ENCODE measurements at places on chromosomes 7 and 10. TPM values are rescaled to one million over a fixed set of nuclear protein-coding genes. Genes with fewer than 3 reads are reported as not detected.

GRCh38 chr10:100670828-100671479 lies 74.4 kb upstream of the PAX2 start:
- H3K4me3 ChIP-seq: no peak overlapping the region
- no peaks in the 10 kb centered on the region for H3K36me3 ChIP-seq
- no peak for DNase-seq
- H3K4me1 ChIP-seq: no peaks in the 10 kb centered on the region

- no peaks in the 10 kb centered on the region for H3K36me3 ChIP-seq
- no peak for DNase-seq
- H3K27ac ChIP-seq: peak overlapping the region; percentile 37
- no peaks in the 10 kb centered on the region for H3K27me3 ChIP-seq
- H3K4me1 ChIP-seq: peaks cover 21% of the 10 kb centered on the region
- H3K4me3 ChIP-seq: no peak overlapping the region
Measured at GRCh38 chr10:1034758-1035157, 9.1 kb upstream of the IDI2 start.

Gene SUV39H2
- 13.0 TPM for total RNA-seq

Gene EBLN1
- total RNA-seq: not detected

Gene ACTL6B
- not detected for total RNA-seq

- peaks cover 40% of the 10 kb centered on the region for H3K4me1 ChIP-seq
- H3K4me3 ChIP-seq: no peak overlapping the region
- H3K36me3 ChIP-seq: no peaks in the 10 kb centered on the region
- H3K27ac ChIP-seq: no peak overlapping the region
- H3K27me3 ChIP-seq: no peaks in the 10 kb centered on the region
Measured at GRCh38 chr10:59854571-59854970, 51.8 kb downstream of the CCDC6 start.

DNA sequence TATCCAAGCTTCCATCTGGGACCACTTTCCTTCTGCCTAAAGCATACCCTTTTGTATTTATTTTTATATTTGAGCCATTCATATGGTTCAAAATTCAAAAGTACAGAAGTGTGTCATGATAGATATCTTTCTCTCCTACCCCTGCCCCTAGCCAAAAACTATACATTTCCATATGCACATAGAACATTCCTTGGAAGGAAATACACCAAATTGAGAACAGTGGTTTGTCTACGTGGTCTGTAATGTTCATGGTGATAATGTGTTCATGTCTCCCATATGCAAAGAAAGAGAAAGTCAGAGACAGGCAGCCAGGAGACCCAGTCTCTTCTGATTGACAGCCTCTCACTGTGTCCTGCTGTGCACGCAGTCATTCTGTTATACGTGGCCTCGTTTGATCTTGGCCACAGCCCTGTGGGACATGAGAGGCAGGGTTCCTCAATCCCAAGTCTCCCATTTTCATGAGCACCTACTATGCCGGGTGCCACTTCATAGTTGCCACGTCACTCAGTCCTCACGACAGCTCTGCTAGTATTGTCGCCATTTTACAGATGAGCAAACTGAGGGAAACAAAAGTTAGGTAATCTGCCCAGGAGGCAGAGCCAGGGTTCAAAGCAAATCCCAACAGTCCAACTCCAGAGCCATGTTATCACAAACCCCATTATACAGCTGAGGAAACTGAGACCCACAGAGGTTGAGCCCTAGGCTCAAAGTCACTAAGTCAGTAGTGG lies 8.0 kb upstream of the CDH23 start:
- H3K36me3 ChIP-seq: no peaks in the 10 kb centered on the region
- no peak overlapping the region for H3K4me3 ChIP-seq
- DNase-seq: no peak

DNA sequence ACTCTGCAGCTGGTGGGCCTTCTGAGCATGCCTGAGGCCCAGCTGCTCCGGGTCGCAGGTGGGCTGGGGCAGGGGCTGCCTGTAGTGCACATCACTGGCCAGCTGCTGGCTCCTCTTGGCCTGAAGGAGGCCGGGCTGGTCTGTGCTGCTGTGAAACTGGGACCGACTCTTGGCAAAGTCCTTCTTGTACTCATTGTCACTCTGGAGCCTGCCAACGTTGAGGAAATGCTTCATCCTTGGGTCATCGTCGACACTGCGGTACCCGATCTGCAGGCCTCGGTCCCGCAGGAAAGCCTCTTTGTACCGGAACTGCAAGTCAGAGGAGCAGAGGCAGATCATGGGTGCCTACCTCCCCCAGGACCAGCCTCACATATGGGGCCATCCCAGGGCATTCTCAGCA lies 37.7 kb downstream of the HABP2 start:
- H3K36me3 ChIP-seq: no peaks in the 10 kb centered on the region
- H3K4me1 ChIP-seq: no peaks in the 10 kb centered on the region
- H3K4me3 ChIP-seq: no peak overlapping the region

Gene HGF
- 0.74 TPM for total RNA-seq

Gene CALML3
- total RNA-seq: not detected

GRCh38 chr7:35019179-35019729 lies 18.0 kb downstream of the DPY19L1 start:
- no peaks in the 10 kb centered on the region for H3K36me3 ChIP-seq
- DNase-seq: no peak

Gene IFIT1B
- not detected for total RNA-seq

GRCh38 chr10:12186323-12186722 lies 9.4 kb downstream of the NUDT5 start:
- no peaks in the 10 kb centered on the region for H3K27me3 ChIP-seq
- H3K4me1 ChIP-seq: peaks cover 7% of the 10 kb centered on the region
- H3K4me3 ChIP-seq: no peak overlapping the region
- H3K27ac ChIP-seq: no peak overlapping the region
- DNase-seq: no peak

DNA sequence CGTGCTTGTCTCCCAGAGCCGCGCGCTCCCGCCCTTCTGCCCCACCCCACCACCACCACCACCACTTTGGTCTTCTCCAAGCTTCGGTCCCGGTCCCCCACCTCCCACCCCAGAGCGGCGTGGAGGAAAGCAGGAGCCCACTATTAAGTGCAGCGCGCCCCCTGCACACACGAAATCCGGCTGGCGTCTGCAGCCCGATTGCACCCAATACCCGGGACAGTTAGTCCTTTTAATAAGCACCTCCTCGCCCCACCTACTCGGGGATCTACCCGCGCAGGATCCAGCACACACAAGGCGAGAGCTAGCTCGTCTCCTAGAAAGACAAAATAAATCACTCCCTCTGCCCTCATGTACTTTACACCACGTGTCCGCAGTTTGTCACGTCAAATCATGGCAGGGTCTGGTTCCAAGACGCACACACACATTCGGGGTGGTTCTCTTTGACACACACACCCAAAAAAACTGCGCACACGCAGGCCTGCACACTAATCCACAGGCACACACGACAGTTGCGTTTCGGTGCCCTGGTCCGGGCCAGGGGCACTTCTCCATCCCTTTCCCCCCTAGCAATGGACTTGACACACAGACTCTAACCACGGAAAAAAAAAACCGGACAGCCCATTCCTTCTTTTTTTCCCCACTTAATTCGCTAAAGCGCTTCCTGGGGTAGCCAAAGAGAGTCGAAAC lies 1.6 kb downstream of the SFMBT2 start:
- H3K4me3 ChIP-seq: peak overlapping the region; percentile 73
- H3K36me3 ChIP-seq: no peaks in the 10 kb centered on the region
- H3K27ac ChIP-seq: no peak overlapping the region
- H3K4me1 ChIP-seq: peaks cover 18% of the 10 kb centered on the region
- peaks cover 37% of the 10 kb centered on the region for H3K27me3 ChIP-seq

Gene GCK
- not detected for total RNA-seq

- H3K27me3 ChIP-seq: peaks cover 2% of the 10 kb centered on the region
- H3K27ac ChIP-seq: no peak overlapping the region
- DNase-seq: no peak
- no peaks in the 10 kb centered on the region for H3K36me3 ChIP-seq
- no peak overlapping the region for H3K4me3 ChIP-seq
Measured at GRCh38 chr7:881441-882234, 5.3 kb downstream of the GET4 start.

DNA sequence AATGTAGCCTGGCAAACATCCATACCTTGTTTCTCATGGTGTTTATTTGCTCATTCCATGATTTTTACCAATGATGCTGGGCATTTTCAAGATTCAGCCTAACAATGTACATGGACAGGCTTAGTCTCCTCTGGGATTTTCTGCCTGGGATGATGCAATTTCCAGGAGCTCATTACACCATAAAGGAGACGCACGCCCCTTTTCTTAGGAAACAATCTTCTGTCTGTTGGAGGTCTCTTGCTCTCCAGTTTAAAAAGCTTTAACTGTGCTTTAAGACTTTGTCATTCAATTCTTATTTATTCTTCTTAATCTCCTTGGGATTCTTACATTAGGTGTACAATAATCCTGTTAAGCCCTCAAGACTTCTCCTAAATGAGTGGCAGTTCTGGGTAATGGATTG lies 150.3 kb upstream of the NRP1 start:
- H3K27ac ChIP-seq: no peak overlapping the region
- H3K4me3 ChIP-seq: no peak overlapping the region
- H3K36me3 ChIP-seq: no peaks in the 10 kb centered on the region
- DNase-seq: no peak
- peaks cover 2% of the 10 kb centered on the region for H3K27me3 ChIP-seq
- H3K4me1 ChIP-seq: peaks cover 19% of the 10 kb centered on the region

DNA sequence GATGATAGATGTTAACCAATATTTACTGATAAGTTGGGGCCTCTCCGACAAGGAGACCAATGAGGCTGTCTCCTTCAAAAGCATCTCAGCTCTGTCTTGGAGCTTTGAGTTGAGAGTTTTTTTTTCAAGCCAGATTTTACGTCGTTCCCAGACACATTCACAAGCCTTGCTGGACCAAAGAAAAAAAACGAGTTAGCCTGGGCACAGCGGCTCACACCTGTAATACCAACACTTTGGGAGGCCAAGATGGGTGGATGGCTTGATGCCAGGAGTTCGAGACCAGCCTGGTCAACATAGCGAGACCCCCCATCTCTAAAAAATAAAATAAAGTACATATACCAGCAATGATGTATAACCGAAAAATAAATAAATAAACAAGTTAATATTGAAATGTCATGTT lies 19.0 kb upstream of the AZGP1 start:
- H3K27ac ChIP-seq: no peak overlapping the region
- no peak overlapping the region for H3K4me3 ChIP-seq
- DNase-seq: no peak
- peaks cover 18% of the 10 kb centered on the region for H3K4me1 ChIP-seq
- peaks cover 15% of the 10 kb centered on the region for H3K27me3 ChIP-seq

DNA sequence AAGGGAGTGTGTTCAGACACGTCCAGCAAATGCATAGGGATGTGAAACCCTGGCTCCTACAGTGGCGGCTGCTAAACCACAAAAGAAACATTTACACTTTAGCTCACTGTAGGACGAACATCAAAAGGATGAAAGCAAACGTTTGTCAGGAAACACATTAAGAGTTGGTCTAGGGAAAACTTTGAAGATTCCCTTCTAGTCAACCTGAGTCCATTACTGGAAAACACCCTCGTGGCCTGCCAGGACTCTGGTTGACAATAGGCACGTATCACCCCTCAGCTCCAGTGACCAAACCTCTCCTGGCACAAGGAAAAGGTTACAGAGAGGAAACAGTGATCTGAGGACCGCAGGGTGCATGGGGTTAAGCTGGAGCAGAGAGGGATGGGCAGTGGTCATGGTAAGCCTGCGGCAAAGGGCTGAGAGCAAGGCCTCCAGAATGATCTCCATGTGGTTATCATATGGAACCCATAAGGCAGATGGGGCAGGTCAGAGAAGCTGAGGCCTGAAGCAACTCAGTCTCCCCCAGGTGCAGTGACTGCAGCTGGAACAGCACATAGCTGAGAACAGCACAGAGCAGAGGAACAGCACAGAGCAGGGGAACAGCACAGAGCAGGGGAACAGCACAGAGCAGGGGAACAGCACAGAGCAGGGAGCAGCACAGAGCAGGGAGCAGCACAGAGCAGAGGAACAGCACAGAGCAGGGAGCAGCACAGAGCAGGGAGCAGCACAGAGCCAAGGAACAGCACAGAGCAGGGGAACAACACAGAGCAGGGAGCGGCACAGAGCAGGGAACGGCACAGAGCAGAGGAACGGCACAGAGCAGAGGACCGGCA lies 49.9 kb downstream of the CHST15 start:
- no peak overlapping the region for H3K27ac ChIP-seq
- H3K36me3 ChIP-seq: no peaks in the 10 kb centered on the region
- peaks cover 6% of the 10 kb centered on the region for H3K27me3 ChIP-seq
- no peak overlapping the region for H3K4me3 ChIP-seq
- peaks cover 14% of the 10 kb centered on the region for H3K4me1 ChIP-seq

- no peak for DNase-seq
- peaks cover 18% of the 10 kb centered on the region for H3K27me3 ChIP-seq
- H3K4me1 ChIP-seq: no peaks in the 10 kb centered on the region
- no peak overlapping the region for H3K27ac ChIP-seq
- H3K36me3 ChIP-seq: no peaks in the 10 kb centered on the region
- no peak overlapping the region for H3K4me3 ChIP-seq
Measured at GRCh38 chr7:8260871-8261694, 884 bp downstream of the ICA1 start.

- H3K4me1 ChIP-seq: peaks cover 19% of the 10 kb centered on the region
- DNase-seq: no peak
- peaks cover 27% of the 10 kb centered on the region for H3K36me3 ChIP-seq
- no peak overlapping the region for H3K27ac ChIP-seq
- no peak overlapping the region for H3K4me3 ChIP-seq
Measured at GRCh38 chr10:87519582-87519981, 14.9 kb downstream of the MINPP1 start.

DNA sequence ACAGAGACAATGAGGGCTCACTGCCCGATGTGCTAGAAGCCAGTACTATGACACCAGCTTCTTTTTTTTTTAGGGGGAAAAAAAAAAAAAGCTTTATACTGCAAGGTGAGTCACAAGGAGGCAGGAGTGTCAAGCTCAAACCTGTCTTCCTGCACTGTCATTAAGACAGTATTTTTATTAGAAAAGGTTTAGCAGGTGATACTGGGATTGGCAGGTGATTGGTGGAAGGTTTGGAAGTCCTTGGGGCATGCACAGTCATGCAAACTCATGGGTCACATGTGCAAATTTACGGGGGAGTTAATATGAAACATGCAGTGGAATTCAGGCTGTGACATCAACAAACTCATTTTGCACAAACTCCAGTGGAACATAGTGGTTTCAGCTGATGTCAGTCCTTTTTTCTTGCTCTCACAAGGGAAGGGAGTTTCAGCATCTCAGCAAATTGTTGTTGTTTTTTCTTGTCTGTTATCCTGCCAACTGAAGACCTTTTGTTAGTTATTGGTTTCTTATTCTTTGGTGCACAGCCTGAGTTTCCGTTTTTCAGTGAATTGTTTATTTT lies 530.6 kb downstream of the ANKRD7 start:
- no peaks in the 10 kb centered on the region for H3K4me1 ChIP-seq
- no peaks in the 10 kb centered on the region for H3K36me3 ChIP-seq

GRCh38 chr10:78585952-78586351 lies 482.8 kb upstream of the ZMIZ1 start:
- H3K36me3 ChIP-seq: no peaks in the 10 kb centered on the region
- no peak overlapping the region for H3K27ac ChIP-seq
- DNase-seq: no peak
- no peaks in the 10 kb centered on the region for H3K4me1 ChIP-seq

Gene GATAD1
- 13.1 TPM for total RNA-seq

Data from HFFc6 (cell line).